Stimulated activated CD8-positive, alpha-beta memory T cell treated with anti-CD3 and anti-CD28 coated beads, Interleukin-2, amount 100 ng/mL, for 48 hours (primary cell): ENCODE measurements at places on chromosomes 6 and 20.

DNA sequence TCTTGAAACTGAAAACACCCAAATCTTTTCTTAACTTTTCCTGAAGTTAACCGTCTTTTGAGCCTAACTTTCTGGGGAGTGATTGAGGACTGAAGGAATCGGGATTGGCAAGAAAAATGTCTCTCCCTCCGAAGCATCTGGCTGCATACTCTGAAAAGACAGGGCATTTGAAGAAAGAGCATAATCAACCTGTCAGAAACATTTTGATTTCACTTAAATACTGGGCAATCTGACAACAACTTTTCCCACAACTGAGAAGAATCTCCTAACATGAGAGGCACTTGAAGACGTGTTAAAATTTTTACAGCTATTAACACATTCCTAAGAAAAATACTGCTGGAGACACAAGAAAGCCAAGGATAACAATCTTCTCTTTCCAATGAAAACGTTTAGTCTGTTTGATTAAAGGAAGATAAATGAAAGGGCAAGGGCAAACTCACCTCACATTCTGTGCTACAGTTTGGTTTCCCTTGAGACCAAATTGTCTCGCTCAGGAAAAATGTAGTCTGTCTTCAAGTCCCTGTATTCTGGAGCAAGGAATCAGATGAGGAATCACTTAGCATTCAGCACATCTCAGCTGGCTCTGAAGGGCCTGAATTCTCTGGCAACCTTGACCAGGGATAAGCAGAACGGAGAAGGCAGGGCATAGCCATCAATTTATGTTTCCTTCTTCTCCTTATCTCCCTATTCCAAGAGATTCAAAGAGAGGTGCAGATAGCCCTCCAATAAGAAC is 76.1 kb downstream of the TBX18 start:
- no peak for DNase-seq

DNA sequence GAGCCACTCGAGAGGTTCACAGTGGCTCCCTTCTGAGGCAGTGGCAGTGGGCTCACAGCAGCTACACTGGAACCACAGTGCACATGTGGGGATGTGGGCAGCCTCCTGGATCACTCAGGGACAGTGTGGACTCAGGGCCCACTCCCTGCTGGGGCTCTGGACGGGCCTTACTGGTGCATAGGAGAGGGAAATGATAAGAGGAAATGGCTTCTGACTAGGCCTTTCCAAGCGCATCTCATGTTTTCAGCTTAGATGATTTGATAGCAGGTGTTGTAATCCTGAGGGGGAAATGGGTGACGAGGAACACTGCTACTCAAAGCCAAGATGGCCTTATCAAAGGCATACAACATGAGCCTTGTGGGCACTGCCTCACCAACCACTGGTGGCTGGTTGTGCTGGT is 44.0 kb downstream of the PANK2 start:
- no peak for DNase-seq

DNA sequence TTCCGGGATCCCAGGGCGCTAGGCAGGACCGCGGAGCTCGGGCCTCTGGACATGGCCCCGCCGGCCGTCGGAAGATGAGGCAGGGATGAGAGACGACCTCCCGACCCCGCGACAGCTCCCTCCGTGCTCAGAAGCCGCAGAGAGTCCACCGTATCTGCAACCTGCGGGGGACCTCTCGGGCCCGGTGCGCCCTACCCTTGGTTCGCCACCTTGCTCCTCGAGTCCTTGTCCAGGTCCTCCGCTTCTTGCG is 301 bp downstream of the PPP1R3D start:
- no peak for DNase-seq

DNA sequence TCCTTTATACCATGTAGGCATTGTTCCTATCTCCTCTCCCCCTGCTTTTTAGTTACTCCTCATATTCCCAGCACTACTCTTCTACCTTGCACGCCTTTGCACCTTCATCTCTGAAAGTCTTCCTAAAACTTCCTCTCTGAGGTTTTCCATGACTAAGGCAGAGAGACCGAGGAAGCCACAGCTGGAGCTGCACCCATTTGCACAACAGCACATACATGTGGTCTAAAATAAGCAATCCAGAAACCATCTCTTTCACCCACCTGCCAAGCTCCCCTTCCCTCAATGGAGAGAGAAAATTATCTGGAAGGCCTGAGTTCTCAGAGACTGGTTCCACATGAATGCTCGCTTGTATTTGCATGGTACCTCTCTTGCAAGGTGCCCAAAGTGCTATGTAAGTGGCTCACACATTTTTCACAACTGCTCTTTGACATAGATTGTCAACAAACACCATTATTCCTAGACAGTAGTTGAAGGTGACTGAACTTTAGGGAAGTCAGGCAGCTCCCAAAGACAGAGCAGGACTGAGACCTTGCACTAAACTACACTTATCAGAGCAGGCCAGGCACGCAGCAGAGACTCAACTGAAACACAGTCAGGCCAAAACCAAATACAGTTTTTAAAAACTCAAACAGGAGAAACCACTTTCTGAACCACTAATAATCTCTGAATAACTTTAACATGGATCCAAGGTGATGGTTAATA is 313.2 kb downstream of the TFAP2A start:
- DNase-seq: no peak

- DNase-seq: no peak
Measured at GRCh38 chr20:14848806-14849205, 511.4 kb upstream of the FLRT3 start.

DNA sequence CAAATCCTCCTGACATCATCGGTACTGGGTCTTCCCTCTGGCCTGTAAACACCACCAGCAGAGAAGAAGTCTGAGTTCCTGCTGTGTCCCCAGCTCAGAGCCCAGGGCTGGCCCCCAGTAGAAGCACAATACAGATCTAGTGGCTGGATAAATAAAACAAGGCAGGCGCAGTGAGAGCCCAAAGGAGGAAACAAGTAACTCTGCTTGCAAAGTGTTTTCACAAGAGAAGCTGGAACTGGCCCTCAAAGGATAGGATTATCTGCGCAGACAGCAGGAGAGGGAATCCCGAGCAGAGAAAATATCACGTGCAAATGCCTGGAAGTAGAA is 205.1 kb downstream of the ZDHHC14 start:
- no peak for DNase-seq

- no peak for DNase-seq
Measured at GRCh38 chr6:54463354-54464024, 155.2 kb downstream of the TINAG start.

DNA sequence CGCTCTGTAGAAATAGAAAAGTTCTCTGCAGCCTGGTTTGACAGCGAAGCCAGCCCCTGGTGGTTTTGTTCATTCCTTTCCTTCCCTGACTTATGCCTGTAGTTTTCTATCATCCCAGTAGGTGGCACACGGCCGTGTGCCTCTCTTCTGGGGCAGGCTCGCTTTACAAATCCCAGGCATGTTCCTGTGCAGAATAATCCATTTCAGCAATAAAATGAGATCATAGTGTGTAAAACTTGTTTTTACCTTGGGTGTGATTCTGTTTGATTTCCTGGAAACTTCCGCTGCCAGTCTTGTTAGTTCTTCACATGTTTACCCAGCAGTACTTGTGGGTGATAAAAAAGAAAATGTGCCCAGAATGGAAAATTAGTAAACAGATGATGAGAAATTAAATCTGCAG is 7.4 kb upstream of the INSM1 start:
- no peak for DNase-seq

DNA sequence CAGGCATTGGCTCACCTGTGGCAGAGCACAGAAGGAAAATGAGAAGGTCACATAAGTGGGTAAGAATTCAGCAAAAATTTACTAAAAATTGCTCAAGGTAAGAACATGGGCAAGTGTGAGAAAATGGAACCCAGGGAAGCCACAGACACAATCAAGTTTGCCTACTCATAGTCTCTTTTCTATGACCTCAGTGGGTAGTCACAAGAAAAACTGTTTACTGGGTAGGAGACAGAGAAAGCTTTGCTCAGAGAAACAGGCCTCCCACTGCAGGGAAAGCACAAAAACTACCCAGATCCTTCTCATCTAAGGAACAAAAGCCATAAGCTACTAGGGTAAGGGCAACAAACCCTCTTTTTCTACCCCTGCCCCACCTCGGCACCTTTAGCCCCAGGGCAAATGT is 35.2 kb downstream of the FAM184A start:
- DNase-seq: no peak

- no peak for DNase-seq
Measured at GRCh38 chr6:21846541-21847451, 253.2 kb downstream of the SOX4 start.

DNA sequence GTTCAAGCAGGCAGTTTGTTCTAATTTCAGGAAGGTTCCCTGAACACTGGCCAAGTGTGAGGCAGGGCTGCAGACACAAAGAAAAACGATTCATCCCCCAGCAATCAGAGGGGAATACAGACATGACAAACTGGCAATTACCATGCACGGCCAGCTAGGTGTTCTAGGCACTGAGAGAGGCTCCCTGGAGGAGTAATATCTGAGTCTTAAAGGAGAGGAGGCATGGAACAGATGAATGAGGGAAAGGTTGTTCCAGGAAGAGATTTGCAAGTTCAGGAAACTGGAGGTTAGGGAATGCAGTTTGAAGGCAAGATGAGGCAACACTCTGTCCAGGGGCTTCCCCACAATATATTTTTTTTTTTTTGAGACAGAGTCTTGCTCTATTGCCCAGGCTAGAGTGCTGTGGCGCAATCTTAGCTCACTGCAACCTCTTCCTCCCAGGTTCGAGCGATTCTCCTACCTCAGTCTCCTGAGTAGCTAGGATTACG is 11.1 kb downstream of the RRAGD start:
- DNase-seq: no peak

DNA sequence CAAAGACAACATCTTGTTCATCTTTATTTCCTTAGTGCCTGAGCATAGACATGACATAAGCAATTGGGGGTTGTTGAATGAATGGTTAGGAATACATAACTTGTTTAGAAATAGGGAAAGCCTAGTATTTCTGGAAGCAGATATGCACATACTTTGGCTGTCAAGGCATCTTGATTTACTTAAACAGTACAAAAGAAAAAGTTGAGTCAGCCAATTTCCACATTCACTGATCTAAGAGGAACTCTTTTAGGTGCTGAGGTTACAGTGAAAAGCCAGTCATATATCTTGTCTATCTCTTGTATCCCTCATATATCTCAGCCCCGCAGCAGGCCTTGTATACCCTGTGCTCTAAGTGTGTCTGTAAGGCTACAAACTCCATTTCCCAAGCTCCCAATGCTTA is 11.6 kb downstream of the ZKSCAN4 start:
- DNase-seq: no peak

DNA sequence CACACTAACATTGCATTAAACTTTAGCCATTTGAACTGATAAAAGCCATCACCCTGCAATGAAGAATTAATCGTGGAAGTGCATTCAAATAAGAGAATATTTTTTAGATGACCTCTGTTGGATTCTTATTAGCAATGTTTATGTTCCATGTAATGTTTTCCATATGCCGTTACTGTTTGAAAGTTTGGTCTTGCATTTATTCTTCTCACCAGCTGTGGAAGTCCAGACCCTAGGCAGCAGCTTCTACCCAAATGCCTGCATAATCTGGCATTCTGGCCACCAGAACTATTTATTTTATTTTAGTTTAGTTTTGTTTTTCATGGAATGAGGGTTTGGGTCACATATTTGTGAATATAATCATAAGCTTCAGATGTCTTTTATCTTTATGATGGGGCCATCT is 140.4 kb downstream of the SAMD5 start:
- no peak for DNase-seq

GRCh38 chr6:117481926-117482239 is 591 bp upstream of the DCBLD1 start:
- no peak for DNase-seq

DNA sequence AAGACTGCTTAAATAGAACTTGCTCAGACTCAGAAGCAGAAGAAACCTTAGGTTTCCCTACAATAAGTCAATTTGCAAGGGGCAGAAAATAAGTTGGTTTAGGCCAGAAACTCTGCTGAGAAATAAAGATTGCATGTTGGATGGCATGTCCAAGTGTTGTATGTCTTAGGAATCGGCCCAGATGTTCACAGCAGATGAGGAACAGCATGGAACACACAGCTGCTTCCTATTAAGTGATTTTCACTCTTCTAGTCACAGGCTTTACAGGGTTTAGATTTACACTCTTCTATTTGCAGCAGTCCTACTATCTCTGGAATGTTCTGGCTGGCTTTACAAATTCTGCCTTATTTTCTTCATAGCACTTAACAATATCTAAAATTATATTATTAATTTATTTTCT is 3.2 kb downstream of the ZKSCAN4 start:
- DNase-seq: no peak

DNA sequence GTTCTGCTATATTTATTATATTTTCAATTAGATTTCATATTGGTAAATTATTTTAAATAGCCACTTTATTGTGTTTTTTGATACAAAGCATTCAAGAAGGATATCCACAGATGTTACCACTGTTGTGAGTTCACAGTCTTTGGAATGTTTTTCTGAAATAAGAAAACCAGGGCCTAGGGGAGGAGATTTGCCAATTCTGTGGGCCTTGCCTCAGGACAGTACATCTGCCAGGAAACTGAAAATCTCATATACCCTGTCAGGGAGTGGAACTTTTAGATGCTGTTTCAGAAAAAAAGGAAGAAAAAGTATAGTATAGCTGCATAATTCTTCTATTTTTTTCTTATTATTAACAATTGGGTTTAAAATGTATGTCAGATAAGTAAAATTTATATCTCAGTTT is 995.9 kb upstream of the ADGRB3 start:
- DNase-seq: no peak

DNA sequence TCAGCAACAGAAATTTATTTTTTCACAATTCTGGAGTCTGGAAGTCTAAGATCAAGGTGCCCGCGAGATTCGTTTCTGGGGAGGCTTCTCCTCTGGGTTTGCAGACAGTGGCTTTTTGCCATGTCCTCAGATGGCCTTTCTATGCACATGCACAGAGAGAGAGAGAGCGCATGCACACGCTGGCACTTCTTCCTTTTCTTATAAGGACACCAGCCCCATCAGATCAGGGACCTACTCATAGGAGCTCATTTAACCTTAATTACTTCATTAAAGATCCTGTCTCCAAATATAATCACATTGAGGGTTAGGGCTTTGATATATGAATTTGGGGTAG is 260.7 kb upstream of the PLCB4 start:
- DNase-seq: no peak

GRCh38 chr20:48142516-48142773 is 357.2 kb upstream of the SULF2 start:
- DNase-seq: no peak

DNA sequence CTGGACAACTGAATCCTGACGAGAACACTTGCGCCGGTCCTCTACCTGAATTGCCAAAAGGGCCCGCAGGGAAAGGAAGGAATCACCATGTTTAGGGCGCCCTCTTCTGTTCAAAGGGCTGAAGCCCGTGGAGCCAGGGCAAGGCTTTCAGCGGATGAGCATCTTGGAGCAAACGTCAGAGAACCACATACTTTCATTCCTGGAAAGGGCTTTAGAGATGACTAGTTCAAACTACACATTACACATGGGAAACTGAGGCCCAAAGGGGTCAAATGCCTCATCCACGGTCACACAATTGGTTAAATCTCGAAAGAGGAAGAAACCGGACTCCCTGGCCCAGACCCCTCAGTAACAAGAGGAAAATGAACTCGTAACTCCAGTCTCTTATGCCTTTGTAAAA is 11.5 kb upstream of the ZNF133 start:
- DNase-seq: peak; percentile 48
